ENCODE measurements at places on chromosomes 7 and 10.

DNA sequence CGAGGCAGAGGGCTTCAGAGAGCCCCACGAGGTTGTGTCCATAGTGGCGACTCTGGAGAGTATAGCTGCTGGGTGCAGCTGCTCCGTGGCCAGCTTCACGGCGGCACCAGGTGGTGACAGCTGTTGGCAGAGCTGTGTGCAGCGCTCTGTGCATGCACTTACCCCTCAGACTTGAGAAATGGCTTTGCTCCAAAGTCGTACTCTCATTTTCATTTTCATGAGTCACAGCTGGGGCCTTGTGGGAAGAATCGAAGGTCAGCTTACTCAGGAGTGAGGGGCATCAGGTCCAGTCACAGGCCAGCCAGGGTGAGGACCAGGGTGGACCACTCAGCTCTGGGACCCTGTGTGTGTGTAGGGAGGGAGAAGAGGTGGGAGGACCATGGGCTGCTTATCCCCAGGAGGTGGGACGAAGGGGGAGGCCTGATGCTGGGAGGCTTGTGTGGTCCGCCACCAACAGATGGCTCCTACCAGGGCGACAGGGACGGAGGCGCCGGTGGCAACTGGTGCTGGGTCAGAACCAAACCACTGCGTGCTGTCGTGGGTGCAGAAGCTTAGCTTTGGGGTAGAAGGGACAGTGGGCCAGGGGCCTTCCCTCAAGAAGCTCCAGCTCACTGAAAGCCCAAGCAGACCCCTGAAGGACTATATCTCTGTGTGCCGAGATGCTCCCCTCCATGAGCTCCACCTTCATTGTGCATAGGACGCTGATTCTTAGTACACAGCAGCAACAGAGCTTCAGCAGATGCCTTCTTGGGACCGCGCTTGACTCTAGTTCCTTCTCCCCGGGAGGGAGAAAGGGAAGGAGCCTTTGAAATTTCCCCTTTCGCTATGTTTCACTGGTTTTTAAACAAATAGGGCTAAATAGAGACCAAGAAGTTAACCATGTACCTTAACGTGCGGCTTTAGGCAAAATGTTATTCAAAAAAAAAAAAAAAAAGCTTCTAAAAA lies 225.0 kb downstream of the CELF2 start:
- DNase-seq, result no peak

GRCh38 chr10:77682393-77683087 lies 44.9 kb upstream of the KCNMA1 start:
- no peak for DNase-seq

- DNase-seq, result no peak
These were observed 113.7 kb downstream of the CSTF2T start for GRCh38 chr10:51585742-51586141.

- DNase-seq, result no peak
These were observed 4.4 kb downstream of the RAB11FIP2 start for GRCh38 chr10:118042336-118042735.

- no peak for DNase-seq
These were observed 352.8 kb downstream of the KCNMA1 start for GRCh38 chr10:77284797-77285196.

- DNase-seq, result no peak
These were observed 46.2 kb downstream of the CCDC71L start for GRCh38 chr7:106614751-106615150.

GRCh38 chr10:75972491-75973276 lies 541.3 kb downstream of the LRMDA start:
- DNase-seq, result no peak

DNA sequence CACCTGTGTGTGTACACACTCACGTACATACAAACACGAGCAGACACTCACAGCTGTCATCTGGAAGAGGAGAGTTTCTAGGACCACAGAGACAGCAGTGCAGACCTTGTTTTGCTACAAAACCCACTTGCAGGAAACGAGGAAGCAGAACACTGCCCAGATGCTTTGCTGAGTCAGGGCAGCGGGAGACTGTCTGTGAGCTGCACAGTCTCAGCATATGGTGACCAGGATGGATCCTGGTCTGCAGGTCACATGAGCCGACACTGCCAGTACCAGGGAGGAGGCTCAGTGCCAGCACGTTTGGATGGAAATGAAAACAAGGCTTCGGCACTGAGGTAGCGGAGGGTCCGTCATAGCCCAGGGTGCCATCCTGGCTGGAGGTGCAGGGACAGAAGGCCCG lies 117.6 kb upstream of the DPP6 start:
- DNase-seq, result no peak

Data from SHP77 treated with DMSO at 0.1 percent for 48 hours (cell line).